Mesothelial cell of epicardium (in vitro differentiated cells): ENCODE measurements at places on chromosomes 6 and 20.

GRCh38 chr6:33384581-33385020 is 7.0 kb upstream of the KIFC1 start:
- DNase-seq = no peak

DNA sequence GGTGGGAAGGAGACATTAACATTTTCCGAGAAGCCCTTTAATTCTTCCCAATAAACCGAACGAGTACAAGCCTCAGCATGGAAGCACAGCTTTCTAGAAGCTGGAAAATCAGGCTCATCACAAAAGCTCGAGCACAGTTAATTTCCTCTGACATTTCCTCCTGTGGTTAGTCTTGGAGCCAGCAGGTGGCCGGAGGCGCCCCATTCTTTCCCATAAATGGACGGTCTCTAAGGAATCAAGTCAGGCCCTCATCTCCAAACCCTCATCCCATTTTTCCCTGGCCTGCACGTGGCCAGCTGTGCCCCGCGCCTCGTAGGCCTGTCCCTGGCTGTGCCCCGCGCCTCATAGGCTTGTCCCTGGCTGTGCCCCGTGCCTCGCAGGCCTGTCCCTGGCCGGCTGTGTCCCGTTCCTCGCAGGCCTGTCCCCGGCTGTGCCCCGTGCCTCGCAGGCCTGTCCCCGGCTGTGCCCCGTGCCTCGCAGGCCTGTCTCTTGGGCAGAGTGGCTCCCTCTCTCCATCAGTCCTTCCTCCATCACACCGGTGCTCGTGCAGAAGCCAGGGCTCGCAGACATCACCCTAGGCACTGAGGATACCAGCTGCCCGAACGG is 19.7 kb upstream of the NTSR1 start:
- DNase-seq = no peak

GRCh38 chr20:58167759-58168158 is 60.7 kb downstream of the ANKRD60 start:
- DNase-seq = no peak

GRCh38 chr6:25934156-25934555 is 3.7 kb upstream of the SLC17A2 start:
- no peak for DNase-seq

GRCh38 chr20:36153736-36154699 is 522 bp upstream of the EPB41L1 start:
- no peak for DNase-seq

- DNase-seq = no peak
These were observed 21.4 kb downstream of the ZFAND3 start for GRCh38 chr6:37840940-37841300.

DNA sequence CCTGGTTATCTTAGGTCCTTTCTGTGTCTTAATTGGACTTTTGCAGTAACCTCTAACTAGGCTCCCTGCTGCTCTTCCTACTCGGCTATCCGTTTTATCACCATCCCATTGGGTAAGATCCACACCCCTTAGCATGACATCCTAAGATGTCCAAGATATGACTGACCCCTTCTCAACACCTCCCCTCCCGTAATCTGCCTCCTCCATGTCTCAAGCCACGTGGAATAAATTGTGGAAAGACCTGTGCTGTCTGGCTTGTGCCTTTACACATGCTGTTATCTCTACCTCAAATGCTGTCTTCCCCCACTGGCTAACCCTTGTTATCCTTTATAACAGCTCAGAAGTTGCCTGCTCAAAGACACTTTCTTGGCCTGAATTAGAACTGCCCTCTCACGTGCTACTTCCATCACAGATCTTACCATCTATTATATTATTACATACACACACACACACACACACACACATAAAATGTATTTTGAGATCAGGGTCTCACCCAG is 26.5 kb downstream of the EIF2S2 start:
- no peak for DNase-seq

DNA sequence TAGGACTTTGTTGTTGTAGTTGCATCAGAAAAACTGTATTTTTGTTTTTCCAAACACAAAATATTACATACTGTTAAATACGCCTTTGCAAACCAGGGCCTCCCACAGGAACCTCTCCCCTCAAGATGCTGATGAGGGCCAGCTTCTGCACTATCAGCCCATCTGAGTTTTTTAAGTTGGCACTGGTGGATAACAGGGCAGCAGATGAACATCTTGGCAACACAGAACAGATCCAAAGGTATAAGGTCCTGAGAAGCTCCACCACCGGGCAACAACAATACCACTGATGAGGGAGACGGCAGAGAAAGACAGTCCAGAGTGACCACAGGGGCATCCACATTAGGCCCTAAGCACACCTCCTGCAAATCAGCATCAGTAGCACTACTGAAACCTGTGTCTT is 177.7 kb downstream of the DLL1 start:
- DNase-seq = no peak

DNA sequence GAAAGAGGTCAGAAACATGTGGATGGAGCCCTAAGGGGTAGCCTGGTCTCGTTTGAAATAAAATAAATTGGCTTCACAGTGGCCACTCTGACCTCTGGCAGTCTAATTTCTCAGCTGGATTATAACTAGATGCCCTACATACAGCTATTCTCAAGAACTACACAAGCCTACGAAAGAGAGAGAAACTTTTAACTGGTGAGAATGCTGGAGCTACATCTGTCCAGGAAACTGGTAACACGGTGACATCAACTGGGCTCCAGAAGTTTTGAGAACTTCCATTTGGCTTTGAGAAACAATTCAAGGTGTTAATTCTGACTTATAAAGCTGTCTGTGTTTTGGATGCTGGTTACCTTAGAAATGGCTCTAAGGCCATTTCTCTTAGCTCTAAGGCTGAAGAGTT is 187.3 kb upstream of the TENT5A start:
- no peak for DNase-seq

DNA sequence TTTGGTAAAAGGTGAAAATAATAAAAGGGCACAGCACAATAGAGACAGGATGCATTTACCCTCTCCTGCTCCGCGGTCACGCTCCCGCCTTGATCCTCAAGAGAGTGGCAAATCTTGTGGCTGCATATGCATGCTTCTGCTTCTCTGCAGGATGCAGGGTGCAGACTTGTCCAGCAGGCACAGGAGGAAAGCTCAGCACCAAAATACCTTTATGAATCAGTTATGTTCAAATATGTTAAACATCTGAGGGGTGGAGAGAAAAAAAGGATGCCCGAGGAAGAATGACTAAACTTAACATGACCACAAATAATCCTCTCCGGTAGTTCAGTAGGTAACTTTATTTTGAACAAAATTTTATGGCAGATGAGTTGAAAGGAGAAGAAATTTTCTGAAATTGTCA is 366.1 kb upstream of the SOX4 start:
- no peak for DNase-seq

GRCh38 chr6:28988536-28989311 is 16.4 kb downstream of the ZNF311 start:
- DNase-seq = peak; percentile 51

DNA sequence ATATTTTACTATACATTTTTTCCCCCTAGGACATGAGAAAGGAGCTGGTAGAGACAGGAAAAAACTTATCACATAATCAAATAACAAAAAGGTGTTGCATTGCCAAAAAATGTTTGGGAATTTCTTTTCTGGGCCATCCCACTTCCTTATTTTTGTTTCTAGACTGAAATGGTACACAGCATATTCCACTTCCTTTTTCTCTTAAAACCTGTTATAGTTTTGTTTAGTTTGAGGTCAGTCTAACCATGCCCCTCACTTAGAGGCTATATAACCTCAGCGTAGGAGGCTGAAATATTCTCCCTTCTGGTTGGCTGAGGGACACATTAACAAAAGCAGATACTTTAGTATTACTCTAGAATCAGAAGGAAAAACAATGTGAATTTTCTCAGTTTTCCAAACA is 323.9 kb downstream of the GJA1 start:
- no peak for DNase-seq

- DNase-seq = no peak
These were observed 284.6 kb upstream of the FOXQ1 start for GRCh38 chr6:1027109-1027794.

DNA sequence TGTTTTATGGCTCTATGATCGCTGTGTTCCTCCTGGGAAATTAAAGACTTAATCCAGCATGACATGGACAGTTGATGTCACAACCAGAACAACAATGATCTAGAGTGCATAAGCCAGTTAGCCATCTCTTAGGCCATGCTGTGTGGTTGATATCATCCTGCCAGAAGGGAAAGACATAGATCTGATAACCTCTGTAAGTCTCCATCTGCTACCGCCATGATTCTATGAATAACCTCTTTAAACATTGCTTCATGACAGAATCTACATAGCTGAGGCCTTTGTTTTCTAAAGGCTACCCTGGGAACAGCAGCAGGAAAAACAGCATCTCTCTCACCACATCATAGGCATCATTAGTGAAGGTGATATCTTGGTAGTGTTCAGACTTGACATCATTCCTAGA is 117.6 kb upstream of the PHACTR1 start:
- no peak for DNase-seq

- no peak for DNase-seq
These were observed 24.1 kb downstream of the CYP39A1 start for GRCh38 chr6:46628498-46628897.

DNA sequence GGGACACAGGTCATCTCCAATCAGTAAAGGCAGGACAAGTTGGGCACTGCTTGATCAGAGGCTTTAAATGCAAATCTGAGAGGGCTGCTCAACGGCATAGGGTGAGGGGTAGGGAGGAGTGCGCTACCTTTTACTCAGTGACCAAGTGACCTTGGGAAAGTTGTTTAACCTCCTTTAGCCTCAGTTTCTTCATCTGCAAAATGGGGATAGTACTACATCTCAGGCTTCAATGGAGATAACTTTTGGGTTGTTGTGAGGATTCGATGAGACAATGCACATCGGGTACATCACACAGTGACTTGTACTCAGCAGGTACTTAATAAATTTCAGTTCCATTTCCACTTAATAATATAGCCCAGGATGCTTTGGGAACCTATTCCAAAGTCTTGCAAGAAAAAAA is 22.6 kb downstream of the MDGA1 start:
- no peak for DNase-seq

DNA sequence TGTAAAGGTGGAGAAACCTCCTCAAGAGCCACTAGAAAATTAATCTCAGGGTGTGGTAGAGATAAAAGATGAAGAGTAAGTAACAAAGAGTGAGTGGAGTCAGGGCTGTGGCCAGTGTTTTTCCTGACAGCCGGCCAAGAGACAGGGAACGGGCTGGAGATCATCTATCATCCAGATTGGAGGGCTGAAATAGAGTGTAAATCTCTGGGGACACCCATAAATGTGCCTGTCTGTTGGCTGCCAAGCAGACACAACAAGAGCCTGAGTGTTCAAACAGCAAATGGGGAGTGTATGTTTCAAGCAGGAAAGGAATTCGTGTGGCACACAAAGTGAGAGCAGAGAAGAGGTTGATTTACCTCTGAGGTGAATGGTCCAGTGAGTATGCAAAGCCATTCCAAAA is 326.4 kb upstream of the KHDRBS2 start:
- no peak for DNase-seq

GRCh38 chr6:95143408-95144180 is 433.7 kb upstream of the MANEA start:
- no peak for DNase-seq

DNA sequence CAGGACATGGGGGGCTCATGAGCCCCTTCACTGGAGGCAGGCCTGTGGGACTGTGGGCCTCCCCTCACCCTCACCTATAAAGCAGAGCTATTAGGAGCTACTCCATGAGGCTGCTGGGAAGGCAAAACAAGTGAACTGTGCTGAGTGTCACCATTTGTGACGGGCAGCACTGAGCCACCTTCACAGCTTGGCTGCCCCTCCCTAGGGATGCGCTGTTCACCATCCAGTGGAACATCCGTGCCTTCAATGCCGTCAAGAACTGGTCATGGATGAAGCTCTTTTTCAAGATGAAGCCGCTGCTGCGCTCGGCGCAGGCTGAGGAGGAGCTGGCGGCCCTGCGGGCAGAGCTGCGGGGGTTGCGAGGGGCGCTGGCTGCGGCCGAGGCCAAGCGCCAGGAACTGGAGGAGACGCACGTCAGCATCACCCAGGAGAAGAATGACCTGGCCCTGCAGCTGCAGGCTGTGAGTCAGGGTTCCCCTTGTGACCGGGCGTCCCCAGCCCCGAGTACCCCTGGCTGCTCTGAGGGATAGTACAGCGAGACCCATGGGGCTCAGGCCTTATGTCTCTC is 38.4 kb downstream of the MYH7B start:
- DNase-seq = no peak

GRCh38 chr6:103699769-103700168 is 1160.0 kb downstream of the HACE1 start:
- no peak for DNase-seq

- DNase-seq = no peak
These were observed 8.4 kb downstream of the CYP21A2 start for GRCh38 chr6:32046450-32047083.

GRCh38 chr20:17797161-17797560 is 97.4 kb downstream of the BANF2 start:
- DNase-seq = no peak

DNA sequence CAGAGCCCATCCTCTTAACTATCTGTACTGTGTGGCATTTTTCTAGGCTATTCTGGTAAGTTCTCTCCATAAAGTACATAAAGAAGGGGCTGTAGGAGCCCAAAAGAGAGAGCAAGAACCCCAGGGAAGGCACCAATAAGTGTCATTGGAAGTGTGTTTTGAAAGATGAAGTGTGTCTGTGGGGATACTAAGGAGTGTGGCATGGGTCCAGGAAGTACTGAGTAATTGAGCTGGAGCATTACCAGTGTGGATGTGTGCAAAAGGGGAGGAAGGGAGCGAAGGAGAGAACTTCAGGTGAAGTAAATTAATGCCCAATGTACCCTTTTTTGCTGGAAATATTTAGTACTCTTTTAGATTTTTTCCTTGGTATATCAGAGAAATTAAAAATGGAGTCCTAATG is 63.9 kb downstream of the KCNS1 start:
- DNase-seq = no peak

DNA sequence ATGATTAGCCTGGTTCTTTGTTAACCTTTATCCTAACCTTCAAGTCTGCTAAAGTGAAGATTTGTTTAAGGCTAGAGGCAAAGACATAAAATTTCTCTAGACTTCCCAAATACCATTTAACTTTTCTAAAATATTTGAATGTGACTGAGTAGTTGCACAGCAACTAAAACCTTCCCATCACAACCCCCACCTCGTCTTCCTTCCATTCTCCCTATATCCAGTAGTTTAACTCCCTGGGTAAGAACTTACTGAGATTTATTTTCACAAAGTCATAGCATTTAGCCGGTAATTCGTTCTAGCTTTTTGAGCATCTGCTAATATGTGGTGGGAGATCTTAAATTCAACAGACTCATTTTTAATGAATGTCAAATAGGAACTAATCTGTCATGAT is 87.9 kb upstream of the AKIRIN2 start:
- DNase-seq = no peak

DNA sequence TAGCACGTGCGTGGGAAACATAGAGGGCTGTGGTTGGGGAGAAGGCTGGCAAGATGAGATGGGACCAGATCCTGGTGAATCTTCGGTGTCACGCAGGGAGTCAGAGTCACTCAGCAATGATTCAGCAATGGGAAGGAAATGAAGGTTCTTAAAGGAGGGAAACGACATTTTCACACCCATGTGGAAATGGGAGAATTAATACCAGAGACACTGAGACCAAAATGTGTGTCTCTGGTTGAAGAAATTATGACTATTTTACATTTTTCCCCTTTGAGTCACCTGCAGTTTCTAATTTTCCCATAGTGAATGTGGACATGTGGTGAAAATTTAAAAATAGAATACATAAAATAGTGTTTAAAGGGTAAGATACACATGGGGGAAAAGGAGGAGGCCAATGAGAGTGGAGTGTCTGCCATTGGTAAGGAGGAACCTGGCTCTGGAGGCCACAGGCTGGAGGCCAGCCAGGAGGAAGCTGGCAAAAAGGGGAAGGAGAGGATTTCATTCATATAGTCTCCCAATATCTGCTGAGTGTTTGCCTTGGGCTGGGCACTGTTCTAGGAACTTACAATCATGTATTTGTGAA is 17.5 kb downstream of the NRN1 start:
- DNase-seq = no peak
